ENCODE measurements at places on chromosomes 4 and X. TPM values are rescaled to one million over a fixed set of nuclear protein-coding genes. Genes with fewer than 3 reads are reported as not detected.

GRCh38 chr4:3193531-3194203 is 55.3 kb upstream of the MSANTD1 start:
- DNase-seq = peak; percentile 58

DNA sequence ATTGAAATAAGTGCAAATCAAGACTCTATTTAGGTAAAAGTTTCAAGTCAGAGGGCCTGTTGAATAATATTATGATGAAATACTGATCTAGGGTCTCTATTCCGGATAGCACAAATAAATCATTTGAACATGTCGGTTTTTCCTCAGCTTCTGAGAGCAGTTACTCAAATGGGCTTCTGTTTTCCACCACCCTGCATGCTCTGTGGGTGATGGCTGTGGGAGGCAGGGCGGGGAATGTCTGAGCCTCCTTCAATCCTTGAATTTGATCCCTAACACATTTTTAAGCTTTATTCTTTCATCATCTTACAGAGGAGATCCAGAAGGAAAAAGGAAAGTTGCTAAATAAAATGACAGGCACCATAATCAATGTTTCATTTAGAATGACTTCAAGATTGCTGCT is 8.5 kb downstream of the UNC5C start:
- DNase-seq = no peak

GRCh38 chr4:81449015-81449414 is 22.7 kb downstream of the RASGEF1B start:
- DNase-seq = no peak

DNA sequence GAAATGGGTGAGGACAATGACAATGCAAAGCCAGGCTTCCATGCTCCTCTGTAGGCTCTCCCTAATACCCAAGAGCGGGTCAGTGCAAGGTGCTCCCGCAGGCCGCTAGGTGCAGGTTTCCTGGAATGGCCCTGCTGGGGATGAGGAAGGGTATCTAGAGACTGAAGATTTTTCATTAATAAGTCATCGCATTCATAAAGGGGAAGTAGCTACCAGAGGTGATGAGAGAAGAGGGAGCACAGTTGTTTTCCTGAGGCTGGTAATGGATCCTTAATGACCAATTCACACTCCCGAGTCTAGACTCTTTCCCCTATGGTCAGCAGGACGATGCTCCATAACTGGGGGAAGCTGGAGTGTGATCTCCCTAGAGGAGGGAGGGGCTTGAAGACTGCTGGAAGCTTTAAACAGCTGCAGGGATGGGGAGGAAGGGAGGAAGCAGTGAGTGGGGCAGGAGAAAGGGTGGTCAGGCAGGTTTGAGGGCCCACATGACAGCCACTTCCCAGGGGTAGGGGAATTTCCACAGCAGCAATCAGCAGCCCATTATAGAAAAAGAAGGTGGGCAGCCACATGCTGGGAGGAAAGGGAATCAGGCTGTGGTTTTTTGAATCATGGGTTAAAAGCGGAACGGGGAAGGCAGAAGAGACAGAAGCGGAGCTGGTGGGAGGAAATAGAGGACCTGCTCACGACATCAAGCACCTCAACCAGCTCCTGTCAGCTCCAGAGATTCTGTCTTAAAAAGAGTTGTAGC is 10.2 kb upstream of the ATP6AP2 start:
- no peak for DNase-seq

GRCh38 chr4:48047421-48047844 is 30.9 kb downstream of the NIPAL1 start:
- no peak for DNase-seq

DNA sequence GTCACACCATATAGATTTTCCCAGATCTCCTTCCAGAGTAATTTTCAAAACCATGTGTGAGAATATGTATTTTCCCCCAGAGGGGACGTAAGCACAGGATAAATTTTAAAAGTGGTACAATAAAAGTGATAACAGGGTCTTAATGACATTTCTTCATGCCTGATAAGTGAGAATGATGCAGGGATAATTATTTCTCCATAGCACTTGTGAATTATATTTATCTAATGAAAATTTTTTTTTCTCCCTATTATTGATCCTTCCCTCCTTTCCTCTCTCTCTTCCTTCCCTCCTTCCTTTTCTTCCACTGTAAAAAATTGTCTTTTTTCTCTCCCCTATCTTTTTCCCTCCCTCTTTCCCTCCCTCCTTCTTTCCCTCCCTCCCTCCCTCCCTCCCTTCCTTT is 17.0 kb upstream of the TRPC3 start:
- no peak for DNase-seq

DNA sequence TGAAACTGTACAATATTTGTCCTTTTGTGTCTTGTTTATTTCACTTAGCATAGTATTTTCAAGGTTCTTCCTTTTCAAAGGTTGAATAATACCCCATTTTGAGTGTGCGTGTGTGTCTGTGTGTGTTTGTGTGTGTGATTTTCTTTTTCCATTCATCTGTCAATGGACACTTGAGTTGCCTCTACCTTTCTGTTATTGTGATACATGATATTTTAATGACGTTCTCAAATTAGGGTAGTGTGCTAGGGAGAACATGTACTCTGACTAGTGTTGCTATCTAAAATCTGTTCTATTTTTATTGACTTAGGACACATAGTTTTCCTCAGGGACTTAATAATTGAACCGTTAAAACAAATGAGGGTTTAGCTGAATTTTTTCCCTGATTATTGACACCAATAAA is 9.9 kb downstream of the MMRN1 start:
- DNase-seq = no peak

GRCh38 chr4:107408968-107409367 is 311.1 kb downstream of the PAPSS1 start:
- no peak for DNase-seq

DNA sequence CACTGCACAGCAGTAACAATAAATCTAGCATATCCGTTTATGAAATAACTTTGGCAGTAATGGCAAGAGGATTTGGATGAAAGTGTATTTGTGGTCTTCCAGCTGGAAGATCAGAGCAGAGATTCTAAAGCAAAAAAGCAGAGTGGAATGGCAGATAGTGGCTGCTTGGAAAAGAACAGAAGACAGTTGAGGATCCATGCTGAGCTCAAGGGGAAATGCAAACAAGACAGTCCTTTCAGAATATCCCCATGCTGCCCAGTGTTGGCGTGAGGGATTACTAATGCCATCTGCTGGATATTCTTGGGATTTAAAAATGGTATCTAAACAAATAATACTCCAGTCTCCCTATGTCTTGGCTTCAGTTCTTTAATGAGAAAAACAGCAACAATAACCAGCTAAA is 629.1 kb upstream of the ATOH1 start:
- peak; percentile 10 for DNase-seq

GRCh38 chr4:41569961-41570360 is 32.0 kb downstream of the LIMCH1 start:
- peak; percentile 48 for DNase-seq

DNA sequence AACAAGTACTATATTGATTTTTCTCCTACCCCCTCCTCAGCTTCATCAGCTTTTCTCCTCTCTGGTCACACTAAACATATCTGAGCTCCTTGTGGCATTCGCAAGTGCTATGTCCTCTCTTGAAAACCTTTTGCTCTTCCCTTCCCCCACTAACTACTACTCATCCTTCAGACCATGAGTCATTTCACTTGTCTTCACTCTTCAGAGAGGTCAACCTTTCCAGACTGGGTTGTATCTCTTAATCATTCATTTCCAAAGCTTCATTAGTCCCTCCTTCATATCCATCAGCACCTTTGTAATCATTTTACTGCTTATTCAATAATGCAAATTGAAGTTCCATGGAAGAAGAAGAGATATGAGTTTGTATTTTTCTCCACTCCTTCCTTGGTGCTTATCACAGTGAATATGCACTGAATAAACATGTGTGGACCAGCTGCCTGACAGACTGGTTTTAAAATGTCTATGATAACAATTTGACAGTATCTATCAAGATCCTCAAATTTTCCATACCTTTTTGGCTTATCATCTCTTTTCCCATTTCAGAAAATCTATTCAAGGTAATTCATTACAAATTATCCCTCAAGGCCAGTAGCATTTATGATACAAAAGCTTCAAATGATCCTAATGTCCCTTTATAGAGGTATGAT is 28.4 kb downstream of the DDX60L start:
- no peak for DNase-seq

DNA sequence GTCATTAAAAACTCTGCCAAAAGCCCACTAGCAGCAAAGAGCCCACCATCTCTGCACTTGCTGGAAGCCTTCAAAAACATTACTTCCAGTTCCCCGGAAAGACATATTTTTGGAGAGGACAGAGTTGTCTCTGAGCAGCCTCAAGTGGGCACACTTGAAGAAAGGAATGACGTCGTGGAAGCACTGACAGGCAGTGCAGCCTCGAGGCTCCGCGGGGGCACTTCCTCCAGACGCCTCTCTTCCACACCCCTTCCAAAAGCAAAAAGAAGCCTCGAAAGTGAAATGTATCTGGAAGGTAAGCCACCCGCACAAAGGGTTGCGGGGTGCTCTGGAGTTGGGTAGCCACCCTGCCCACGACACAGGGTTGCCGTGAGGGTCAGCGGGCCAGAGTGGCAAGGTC is 25.9 kb downstream of the OFD1 start:
- no peak for DNase-seq

DNA sequence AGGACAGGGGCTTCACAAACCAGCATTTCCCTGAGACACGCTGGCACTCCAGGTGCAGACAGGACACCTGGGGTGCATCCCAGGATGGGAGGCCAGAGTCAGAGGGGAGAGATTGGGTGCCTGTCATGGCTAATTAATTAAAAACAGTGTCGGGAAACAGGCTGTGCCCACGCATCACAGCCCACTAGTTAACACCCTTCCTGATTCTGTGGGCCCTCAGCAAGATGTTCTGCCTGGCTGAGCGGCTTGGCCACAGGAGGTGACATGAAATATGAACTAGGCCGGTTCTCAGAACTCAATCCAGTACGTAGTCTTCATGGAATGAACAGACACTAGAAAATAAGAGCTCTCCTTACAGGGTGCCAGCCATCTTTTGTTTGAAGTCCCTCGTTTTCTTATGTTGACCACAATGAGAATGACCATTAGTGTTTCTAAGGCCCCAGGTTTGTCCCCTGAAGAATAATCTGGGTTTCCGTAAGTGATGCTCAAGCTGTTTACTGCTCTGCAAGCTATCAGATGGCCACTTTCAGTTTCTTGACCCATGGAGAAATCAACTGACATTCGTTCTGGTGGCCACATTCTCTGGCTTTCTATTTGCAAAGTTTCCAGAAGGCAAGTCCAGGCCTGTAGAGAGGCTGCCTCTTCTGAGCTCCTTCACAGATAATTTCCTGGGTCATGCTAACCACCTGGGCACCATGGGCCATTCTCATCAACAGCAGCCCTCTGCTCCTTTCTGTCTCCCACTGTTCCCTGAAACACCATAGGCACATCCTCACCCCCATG is 72.3 kb downstream of the SLC34A2 start:
- DNase-seq = no peak

GRCh38 chrX:112545051-112545450 is 134.7 kb downstream of the LHFPL1 start:
- no peak for DNase-seq

- DNase-seq = peak; percentile 71
Observed at GRCh38 chr4:15855804-15856475, 77.8 kb downstream of the CD38 start.

DNA sequence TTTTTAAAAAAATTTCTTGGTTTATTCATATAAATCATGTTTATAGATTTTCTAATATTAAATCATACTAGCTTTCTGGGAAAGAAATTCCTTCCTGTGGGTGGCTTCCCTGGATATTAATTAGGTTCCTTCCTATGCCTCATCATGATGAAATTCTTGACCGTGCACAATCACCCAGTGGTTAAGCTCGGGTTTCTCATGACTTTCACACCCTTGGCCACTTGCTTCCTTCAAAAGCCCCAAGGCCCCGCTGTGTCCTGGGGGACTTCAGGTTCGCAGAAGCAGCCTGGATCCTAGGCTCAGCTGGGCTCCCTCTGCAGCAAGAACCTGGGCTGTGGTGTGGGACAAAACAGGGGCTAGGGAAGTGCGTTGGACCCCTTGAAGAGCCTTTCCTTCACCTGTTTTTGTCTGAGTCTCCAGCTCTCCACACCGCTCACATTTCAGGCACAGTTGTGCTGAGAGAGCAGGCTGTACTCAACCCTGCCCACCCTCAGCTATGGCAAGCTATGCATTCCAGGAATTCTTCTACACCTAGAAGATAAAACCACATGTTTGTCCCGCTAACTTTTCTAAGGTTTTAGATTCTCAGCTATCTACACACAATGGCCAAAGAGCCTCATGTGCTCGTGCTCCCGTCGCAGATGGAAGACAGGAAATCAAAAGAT is 48.9 kb upstream of the TMSB15B start:
- DNase-seq = no peak

- DNase-seq = peak; percentile 84
Observed at GRCh38 chr4:113383111-113383785, 333.8 kb downstream of the ANK2 start.

GRCh38 chr4:81740487-81740886 is 268.8 kb upstream of the RASGEF1B start:
- no peak for DNase-seq

GRCh38 chrX:51461053-51462044 is 35.0 kb downstream of the NUDT11 start:
- peak; percentile 45 for DNase-seq

YY2 gene
- 0.65 TPM for total RNA-seq

C4orf33 gene
- total RNA-seq = 1.6 TPM

TCEAL3 gene
- total RNA-seq = 6.9 TPM

F9 gene
- not detected for total RNA-seq

AWAT2 gene
- total RNA-seq = 0.20 TPM

SULT1B1 gene
- total RNA-seq = 8.3 TPM

GRIA2 gene
- total RNA-seq = under 0.01 TPM

NAP1L3 gene
- total RNA-seq = 0.44 TPM

MAGEA9B gene
- not detected for total RNA-seq

CTAG2 gene
- total RNA-seq = not detected

UCHL1 gene
- total RNA-seq = 11.7 TPM

DGKK gene
- not detected for total RNA-seq

CT45A2 gene
- not detected for total RNA-seq

UNC5C gene
- under 0.01 TPM for total RNA-seq

Data from lung microvascular endothelial cell (primary cell).